BJ (cell line): ENCODE measurements at places on chromosomes 7 and 10. TPM values are rescaled to one million over a fixed set of nuclear protein-coding genes. Genes with fewer than 3 reads are reported as not detected.

Gene FRAT2
- polyA plus RNA-seq = 1.8 and 2.9 TPM in 2 replicates

Gene TMEM26
- polyA plus RNA-seq = 1.3 TPM in 2 replicates

Gene WDR86
- 0.04 TPM in 1 of 2 replicates, not detected in the other for polyA plus RNA-seq

Gene CPED1
- 18.3 and 22.0 TPM in 2 replicates for polyA plus RNA-seq

Gene CDC123
- polyA plus RNA-seq = 122 and 157 TPM in 2 replicates

Gene PSMA2
- 50.8 and 101 TPM in 2 replicates for polyA plus RNA-seq

Gene POLR2J2
- 3.9 and 4.5 TPM in 2 replicates for polyA plus RNA-seq

Gene C10orf143
- 2.0 and 2.3 TPM in 2 replicates for polyA plus RNA-seq

Gene TUBB8
- polyA plus RNA-seq = 0.10 TPM in 1 of 2 replicates, not detected in the other

DNA sequence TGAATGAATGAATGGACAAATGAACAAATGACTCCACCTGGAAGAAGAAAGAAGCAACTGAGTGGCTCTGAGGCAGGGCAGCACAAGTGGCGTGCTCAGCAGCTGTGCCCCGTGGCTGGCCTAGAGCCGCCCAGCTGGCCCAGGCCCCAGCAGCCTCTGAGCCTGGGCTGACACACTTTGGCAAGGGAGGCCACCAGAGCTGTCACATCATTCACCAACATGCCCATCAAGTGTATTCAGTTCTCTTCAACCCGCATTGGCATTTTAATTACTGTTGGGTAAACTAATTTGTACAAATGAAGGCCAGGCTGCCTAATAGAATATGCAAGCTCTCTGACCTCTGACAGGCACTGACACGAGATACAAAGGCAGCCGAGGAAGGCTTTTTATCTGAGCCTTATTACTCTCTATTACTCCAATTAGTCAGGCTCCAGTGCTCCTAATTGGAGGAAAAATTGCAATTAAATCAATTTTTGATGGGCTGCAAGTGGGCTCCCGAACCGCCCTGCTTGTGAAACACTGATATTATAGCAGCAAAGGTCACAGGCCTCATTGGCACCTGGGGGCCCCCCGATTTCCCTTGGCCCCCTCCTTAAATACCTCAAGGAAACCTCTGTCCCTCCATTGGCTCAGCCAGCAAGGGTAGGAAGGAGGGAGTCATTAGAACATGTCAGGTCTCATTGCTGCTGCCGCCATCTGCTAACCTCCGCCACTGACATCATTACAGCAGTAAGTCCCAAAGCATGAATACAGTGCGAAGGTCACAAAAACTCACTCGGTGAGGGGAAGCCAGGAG lies 41.9 kb downstream of the DPCD start:
- no peak for DNase-seq

DNA sequence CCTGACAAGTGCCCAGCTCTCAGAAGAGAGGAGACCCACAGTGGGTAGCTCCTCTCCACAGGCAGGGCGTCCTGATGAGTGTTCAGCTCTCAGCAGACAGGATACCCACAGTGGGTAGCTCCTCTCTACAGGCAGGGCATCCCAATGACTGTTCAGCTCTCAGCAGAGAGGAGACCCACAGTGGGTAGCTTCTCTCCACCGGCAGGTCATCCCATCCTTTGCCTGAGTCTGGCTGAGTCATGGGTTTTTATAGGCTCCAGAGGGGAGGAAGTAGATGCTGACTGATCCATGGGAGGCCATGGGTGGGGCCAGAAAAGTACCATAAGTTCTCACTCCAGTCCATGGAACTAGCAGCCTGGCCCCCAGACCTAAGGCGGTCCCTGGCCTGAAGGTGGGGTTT lies 18.5 kb downstream of the CFAP70 start:
- DNase-seq = no peak

DNA sequence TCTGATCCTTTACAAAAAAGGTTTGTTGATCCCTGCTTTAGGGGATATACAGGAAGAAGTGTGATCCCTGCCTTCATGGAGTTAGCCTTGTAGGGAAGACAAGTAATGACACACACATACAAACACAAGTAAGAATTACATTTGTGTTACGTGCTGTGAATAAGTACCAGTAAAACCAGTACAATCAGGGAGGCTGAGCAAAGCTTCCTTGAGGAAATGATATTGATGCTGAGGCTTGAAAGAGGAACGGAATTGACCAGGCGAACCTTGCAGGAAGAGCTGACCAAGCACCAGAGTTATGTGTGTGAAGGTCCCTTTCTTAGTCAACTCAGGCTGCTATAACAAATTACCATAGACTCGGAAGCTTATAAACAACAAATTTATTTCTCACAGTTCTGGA lies 83.6 kb upstream of the CACUL1 start:
- DNase-seq = no peak

- no peak for DNase-seq
Measured at GRCh38 chr7:102073931-102074880, 212.5 kb upstream of the SH2B2 start.

GRCh38 chr7:151666886-151667285 lies 147.2 kb upstream of the RHEB start:
- DNase-seq = no peak

- DNase-seq = no peak
Measured at GRCh38 chr7:117062300-117062699, 109.0 kb downstream of the ST7 start.

- no peak for DNase-seq
Measured at GRCh38 chr7:88756802-88757201, 2.7 kb upstream of the ZNF804B start.

DNA sequence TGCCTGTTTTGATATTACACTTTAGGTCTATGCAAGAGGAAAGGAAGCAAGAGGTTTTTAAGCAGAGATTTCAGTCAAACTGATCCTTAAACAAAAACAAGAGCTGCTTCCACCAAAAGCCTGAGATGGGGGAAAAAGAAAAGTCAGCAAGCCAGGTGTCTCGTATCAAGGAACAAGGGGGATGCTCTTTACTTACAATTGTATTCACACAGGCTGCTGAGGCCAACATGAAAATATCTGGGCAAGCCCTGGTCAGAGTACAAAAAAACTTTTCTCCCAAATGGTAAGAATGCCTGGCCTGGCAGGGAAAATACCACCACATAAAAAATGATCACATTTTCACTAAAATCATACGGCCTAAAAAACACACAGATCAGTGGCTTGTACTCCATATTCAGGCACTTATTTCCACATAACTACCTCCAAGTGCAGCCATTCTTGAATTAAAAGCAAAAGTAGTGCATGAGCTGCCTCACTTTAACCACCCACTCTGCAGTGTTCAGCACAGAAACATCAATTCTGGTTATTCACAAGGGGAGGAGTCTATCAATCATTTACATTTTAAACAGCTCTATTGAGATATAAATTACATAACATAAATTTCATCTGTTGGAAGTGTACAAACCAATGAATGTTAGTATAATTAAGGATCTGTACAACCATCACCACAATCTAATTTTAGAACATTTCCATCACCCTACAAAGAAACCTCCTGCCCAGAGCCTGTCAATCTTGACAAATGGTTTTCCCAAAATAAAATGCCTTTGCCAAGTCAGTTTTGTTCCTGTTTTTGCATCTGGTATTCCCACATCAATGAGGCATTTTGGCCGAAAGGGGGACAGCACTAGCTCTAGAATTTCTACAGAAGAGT lies 70.2 kb downstream of the GRB10 start:
- DNase-seq = no peak

- DNase-seq = no peak
Measured at GRCh38 chr10:101028446-101029337, 2.2 kb downstream of the PDZD7 start.

GRCh38 chr10:119460369-119461195 lies 81.9 kb downstream of the RGS10 start:
- DNase-seq = no peak

GRCh38 chr10:21314906-21315644 lies 210.4 kb downstream of the SKIDA1 start:
- no peak for DNase-seq

- DNase-seq = no peak
Measured at GRCh38 chr10:103673606-103674005, 180.1 kb downstream of the NEURL1 start.

- no peak for DNase-seq
Measured at GRCh38 chr7:34821932-34822558, 164.0 kb downstream of the NPSR1 start.

GRCh38 chr7:133434246-133434865 lies 181.5 kb downstream of the EXOC4 start:
- DNase-seq = no peak

DNA sequence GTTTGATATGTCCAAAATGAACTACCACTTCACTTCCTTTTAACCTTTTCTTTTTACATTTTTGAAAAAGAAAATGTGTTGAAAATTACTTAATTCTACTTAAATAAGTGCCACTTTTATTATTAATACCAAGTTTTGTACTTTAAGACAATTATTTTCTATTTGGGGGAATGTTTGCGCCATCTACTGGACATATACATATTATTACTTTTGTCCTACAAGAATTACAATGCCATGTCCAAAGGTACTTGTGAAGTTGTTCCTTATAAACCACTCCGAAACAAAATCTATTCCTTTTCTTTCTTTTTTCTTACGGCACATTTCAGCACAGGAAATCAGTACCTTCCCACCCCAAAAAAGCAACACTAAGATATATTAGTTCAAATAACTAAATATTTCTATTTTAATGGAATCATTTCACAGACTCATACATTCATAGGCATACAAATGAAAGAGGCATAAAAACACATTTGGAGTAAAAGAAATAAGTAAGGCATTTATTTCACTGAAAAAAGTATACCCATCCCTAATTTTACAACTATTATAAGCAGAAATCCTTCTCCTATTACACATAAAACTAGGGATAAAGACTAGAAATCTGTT lies 169.9 kb downstream of the RNF133 start:
- DNase-seq = no peak

GRCh38 chr10:1534820-1535219 lies 202.5 kb downstream of the ADARB2 start:
- no peak for DNase-seq

DNA sequence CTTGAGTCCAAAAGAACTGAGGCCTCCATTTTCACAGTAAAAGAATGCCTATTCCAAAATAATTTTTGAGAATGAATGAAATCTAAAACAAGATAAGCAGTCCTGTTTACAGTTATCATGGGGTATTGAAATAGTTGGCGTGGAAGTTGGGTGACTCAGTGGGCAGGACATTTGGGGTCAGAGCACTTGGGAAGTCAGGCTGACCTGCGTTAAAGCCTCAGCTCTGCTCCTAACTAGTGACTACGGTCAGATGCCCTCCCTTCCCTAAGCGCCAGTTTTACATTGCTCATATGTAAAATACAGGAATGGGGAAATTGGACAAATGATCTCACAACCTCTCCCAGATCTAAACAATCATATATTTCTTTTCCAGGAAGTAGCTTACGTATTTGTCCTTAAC lies 2.3 kb upstream of the PAPSS2 start:
- no peak for DNase-seq

- no peak for DNase-seq
Measured at GRCh38 chr7:106657085-106657991, 3.6 kb downstream of the CCDC71L start.
